ENCODE measurements at places on chromosomes 3 and 15. TPM values are rescaled to one million over a fixed set of nuclear protein-coding genes. Genes with fewer than 3 reads are reported as not detected.

ACAA1 gene
- 75.2 TPM for polyA plus RNA-seq

SLC38A3 gene
- polyA plus RNA-seq = 0.18 TPM

ERC2 gene
- 0.50 TPM for polyA plus RNA-seq

LIPC gene
- 2.0 TPM for polyA plus RNA-seq

TPRG1 gene
- 3.2 TPM for polyA plus RNA-seq

AHSG gene
- polyA plus RNA-seq = 0.23 TPM

ETV5 gene
- 4.9 TPM for polyA plus RNA-seq

PARP14 gene
- 18.9 TPM for polyA plus RNA-seq

ANAPC13 gene
- polyA plus RNA-seq = 83.9 TPM

TP63 gene
- polyA plus RNA-seq = 47.1 TPM

STRIT1 gene
- 0.32 TPM for polyA plus RNA-seq

NSMCE3 gene
- 10.9 TPM for polyA plus RNA-seq

NMB gene
- 4.9 TPM for polyA plus RNA-seq

CACNA2D3 gene
- polyA plus RNA-seq = 2.1 TPM

PAQR9 gene
- polyA plus RNA-seq = 0.02 TPM

WDR48 gene
- polyA plus RNA-seq = 24.4 TPM

COL7A1 gene
- 273 TPM for polyA plus RNA-seq

PIERCE2 gene
- 6.0 TPM for polyA plus RNA-seq

ZNF445 gene
- 5.0 TPM for polyA plus RNA-seq

CLEC3B gene
- polyA plus RNA-seq = 35.9 TPM

WDR76 gene
- polyA plus RNA-seq = 3.5 TPM

VWA5B2 gene
- 0.23 TPM for polyA plus RNA-seq

NGRN gene
- 55.4 TPM for polyA plus RNA-seq

TGFBR2 gene
- polyA plus RNA-seq = 51.3 TPM

PLAAT1 gene
- polyA plus RNA-seq = 1.6 TPM

ACKR4 gene
- 0.71 TPM for polyA plus RNA-seq

FETUB gene
- polyA plus RNA-seq = 1.8 TPM

SERINC4 gene
- 0.52 TPM for polyA plus RNA-seq

RBP2 gene
- polyA plus RNA-seq = 0.37 TPM

CSTA gene
- 292 TPM for polyA plus RNA-seq

CCR9 gene
- polyA plus RNA-seq = 133 TPM

Data from thymus (tissue), 14 donors.